ENCODE measurements at places on chromosomes 13 and 19.

DNA sequence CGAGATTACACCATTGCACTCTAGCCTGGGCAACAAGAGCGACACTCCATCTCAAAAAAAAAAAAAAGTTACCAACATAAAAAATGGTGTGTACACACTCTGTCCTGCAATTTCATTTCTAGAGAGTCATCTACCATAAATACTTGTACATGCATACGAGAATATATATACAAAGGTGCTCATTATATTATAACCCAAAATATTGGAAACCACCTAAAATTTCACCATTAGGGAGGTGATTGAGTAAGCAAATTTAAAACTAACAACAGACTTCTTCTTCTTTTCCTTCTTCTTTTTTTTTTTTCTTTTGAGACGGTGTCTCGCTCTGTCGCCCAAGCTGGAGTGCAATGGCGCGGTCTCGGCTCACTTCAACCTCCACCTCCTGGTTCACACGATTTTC, 7.4 kb upstream of the C5AR1 start:
- DNase-seq = no peak

DNA sequence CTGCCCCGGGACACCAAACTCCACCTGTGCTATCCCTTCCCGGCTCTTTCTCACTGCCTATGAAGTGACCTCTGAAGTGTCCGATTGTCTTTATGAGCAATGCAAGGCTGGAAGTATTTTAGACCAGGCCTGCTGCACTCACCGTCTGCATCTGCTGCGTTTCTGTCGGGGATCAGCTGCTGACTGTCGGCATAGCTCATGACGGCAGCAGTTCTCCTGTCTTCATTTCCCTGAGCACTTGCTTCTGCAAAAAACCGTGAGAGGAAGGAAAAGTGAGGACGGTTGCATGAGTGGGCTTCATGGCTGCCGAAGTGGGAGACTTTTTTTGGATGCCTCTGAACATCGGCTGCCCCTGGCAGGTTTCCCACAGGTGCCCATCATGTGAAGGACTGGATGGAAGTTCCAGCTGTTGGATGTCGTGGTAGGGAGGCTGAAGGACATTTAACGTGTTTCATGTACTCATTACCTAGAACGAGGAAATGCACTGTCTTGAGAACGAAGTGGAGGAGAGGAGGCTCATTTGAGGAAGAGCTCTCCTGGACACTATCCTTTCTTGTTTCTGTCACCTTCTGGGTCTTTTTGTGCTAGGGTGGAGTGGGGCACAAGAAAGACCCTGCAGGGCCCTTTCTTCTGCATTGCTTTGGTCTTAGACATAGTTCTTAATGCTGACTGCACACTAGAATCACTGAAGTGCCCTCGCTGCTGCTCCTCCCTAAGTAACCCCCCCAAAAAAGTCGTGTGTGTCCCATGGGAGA, 94.7 kb downstream of the RNASEH2B start:
- no peak for DNase-seq

DNA sequence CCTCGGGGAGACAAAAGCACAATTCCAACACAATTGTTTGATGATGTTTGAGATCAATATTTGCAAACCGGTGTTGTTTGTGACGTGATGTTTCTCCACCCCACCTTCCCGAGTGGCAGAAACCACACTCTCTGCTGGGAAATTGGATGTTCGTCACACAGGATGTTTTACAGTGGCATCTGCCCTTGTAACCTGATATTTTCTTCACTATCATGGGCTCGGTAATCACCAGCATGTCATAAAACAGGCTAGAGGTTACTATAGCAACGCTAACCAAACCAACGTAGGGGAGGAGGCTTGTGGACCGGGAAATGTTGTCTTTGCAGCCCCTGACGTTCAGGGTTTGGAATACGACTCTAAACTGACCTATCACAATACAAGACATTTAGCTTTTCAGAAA, 454.5 kb downstream of the IRS2 start:
- peak; percentile 96 for DNase-seq

DNA sequence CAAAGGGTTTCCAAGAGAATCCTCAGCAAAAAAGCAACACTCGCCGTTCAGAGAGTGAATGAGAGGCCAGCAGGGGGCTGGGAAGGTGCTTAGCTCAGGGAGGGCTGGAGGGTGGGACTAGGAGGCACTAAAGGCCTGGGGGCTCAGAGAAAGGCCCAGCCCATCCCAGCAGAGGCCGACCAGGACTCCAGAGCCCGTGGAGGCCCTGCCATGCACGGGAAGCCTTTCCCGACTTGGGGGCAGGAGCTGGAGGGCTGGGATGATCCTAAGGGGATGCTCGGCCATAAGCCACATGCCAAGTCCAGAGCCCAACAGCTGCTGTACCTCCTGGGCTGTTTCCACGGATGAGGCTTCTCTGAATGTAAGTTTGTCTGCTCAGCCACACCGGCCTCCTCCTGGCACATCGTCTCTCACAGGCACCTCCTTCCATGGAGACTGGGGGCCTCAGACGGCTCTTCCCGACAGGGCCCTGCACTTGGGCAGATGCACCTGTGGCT, 19.5 kb downstream of the RASA3 start:
- DNase-seq = no peak

DNA sequence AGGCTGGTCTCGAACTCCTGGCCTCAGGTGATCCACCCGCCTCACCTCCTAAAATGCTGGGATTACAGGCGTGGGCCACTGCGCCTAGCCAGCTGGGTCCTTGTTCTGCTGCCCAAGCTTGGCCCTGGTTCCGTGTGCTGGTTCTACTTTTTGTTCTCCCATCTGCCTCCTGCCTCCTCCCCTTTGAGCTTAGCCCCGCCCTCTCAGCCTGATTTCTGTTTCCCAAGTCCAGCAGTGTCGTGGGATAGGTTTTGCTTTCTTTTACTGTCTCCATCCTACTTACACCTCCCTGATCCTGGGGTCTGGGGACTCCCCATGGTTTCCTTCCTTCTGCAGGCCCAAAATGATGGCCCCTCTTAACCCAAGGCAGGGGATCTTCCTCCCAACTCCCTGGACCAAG, 2.4 kb downstream of the BLOC1S3 start:
- DNase-seq = no peak

DNA sequence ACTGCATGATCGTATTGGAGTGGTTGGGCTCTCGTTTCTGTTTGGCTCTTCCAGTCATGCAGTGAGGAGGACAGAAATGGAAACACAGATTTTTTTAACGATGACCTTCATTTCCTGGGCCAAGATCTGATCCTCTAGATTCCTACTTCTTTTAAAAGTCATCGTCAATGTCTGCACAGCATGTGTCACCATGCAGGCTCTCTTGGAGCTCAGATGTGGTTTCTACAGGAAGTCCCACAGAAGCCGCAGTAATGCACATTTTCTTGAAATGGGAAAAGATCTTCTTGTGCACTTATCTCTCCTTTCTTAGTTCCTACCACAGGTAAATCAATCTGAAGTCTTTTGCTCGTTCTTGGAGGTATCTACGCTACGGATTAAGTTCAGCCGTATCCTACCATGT, 626.9 kb downstream of the EFNB2 start:
- DNase-seq = no peak

- DNase-seq = no peak
These were observed 6.5 kb downstream of the SYCE2 start for GRCh38 chr19:12912571-12912970.

GRCh38 chr13:35595181-35595580, 118.7 kb upstream of the MAB21L1 start:
- DNase-seq = no peak

DNA sequence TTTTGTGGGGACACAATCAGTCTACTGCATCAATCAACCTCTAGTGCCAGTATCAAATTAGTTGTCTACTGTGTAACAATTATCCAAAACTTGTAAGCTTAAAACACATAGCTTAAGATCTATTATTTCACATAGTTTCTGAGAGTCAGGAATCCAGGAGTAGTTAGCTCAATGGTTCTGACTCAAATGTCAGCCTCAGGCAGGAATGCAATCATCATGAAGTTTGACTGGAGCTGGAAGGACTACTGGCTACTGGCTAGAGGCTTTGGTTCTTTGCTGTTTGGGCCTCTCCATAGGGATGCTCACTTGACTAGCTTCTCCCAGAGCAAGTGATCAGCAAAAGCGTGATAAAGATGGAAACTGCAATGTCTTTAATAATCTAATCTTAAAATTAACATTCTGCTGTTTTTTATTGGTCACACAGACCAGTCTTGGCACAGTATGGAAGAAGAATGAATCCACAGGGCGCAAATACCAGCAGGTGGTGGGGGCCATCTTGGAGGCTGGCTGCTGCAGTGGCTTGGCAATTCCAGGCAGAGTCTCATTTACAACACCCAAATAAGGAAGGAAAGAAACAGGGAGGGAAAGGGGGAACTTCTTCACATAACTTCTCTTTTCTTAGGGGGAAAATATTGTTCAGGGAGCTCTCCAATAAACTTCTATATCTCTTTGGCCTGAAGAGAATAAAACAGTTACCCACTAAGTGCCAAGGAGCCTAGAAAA, 15.7 kb downstream of the CAB39L start:
- no peak for DNase-seq

GRCh38 chr19:13758795-13759194, 5.5 kb upstream of the MRI1 start:
- DNase-seq = no peak

DNA sequence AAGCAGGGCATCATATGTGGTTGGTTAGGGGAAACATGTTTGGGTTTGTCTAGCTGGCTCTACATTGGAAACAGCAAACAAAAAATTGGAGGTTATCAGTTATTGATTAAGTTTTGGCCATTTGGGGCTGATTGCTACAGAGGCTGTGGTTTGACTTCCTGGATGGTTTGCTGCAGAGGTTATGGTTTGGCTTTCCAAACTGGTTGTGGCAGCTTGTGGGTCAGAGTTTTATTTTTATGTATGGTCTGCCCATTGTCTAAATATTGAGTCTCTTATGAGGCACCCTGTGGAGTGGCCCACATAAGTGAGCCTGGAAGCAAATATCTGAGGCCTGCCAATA, 261.6 kb downstream of the GPC5 start:
- no peak for DNase-seq

DNA sequence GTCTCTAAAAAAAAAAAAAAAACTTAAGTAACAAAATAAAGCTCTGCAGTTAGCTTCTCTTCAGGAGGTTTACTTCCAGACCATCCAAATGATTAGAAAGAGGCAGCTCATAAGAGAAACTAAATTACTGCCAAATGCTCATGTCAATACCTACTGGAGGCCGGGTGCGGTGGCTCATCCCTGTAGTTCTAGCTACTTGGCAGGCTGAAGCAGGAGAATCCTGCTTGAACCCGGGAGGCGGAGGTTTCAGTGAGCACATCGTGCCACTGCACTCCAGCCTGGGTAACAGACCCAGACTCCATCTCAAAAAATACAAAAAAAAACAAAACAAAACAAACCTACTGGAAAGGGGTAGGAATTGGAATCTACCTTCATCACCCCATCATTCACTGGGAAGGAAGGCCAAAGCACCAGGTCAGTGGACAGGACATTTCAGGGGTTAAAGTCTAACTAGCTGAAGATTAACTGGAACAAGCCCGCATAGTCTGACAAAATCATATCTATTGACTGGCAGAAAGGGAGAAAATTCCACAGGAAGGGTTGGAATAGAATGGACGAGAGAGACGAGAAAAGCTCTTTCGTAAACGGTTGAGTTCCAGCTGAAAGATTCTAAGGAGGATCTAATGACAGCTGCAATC, 1.3 kb downstream of the ZFP14 start:
- no peak for DNase-seq

- DNase-seq = no peak
These were observed 28.9 kb downstream of the AP2S1 start for GRCh38 chr19:46821512-46822409.

GRCh38 chr13:99766641-99767045, 204.9 kb downstream of the ZIC5 start:
- no peak for DNase-seq

DNA sequence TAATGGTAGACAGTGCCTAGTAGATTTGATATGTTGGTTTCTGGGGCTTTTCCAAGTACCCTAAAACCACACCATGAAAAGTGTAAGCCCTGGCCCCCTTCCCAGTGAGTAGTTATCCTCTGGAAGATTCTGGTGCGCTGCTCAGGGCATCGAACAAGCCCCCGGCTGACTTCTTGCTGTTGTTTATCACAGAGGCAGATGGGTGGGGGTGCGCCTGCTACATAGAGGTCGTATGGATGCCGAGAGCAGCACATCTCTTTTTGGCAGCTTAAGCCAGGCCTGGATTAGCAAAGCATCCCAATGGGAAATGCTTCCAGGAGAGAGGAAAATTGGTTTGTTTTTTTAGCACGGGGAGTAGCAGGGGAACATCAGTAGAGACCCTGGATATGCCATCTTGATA, 26.3 kb upstream of the SPATA13 start:
- DNase-seq = peak; percentile 38

GRCh38 chr13:102940143-102940542, 94.3 kb downstream of the ERCC5 start:
- no peak for DNase-seq

GRCh38 chr13:52162279-52163101, 3.1 kb upstream of the NEK3 start:
- DNase-seq = peak; percentile 59

DNA sequence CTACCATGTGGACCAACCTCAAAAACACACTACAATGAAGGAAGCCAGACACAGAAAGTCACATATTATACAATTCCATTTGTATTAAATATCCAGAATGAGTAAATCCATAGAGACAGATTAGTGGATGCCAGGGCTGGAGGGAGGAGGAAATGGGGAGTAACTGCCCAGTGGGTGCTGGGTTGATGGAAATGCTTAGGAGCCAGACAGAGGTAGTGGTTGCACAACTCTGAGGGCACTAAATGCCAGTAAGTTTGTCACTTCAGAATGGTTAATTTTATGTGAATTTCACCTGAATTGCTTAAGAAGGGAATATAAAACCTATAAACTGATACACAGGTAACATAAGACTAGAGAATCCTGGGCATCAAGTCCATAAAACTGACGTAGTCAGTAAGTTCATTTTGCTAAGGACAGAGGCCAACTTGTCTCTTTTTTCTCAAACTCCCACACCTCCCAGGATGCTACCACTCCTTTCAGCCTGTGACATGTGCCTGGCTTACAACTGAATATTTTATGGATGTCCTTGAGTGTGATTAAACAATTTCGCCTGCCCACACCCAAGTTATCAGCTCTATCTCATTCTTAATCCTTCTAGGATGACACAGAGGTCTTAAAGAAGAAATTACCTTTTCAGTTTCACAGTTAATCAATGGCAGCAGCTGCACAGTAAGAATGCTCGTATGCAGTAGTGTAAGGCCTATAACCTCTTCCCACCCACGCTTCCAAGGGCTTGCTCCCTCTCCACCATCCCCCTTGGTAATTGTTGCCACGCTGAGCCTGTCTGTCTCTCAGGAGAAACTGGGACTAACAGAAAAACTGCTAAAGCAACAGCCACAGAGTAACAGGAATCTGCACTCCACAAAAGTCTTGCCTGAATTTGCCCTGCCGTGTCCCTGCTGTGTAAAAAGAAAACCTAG, 5.9 kb upstream of the MLNR start:
- no peak for DNase-seq

DNA sequence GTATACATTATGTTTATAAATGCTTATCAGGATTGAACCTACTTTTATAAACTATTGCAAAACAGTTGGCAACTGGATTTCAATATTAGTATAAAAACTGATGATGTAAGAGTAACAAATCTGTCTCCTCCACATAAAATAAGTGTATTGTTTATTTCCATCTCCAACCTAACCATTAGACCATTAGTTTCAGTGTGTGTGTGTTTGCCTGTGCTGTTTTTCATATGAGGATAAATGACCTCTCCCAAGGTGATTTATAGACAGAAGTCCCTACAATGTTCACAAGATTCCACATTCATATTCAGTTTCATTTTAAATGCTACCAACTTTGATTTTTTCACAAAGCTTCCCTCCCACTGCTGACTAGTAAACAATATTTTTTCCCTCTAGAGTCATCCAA, 871.6 kb downstream of the PCDH9 start:
- no peak for DNase-seq

All from fibroblast of villous mesenchyme (primary cell).